ENCODE measurements at places on chromosomes 11 and 22.

- peak; percentile 18 for DNase-seq
These were observed 55.9 kb upstream of the CCDC188 start for GRCh38 chr22:20206709-20207215.

DNA sequence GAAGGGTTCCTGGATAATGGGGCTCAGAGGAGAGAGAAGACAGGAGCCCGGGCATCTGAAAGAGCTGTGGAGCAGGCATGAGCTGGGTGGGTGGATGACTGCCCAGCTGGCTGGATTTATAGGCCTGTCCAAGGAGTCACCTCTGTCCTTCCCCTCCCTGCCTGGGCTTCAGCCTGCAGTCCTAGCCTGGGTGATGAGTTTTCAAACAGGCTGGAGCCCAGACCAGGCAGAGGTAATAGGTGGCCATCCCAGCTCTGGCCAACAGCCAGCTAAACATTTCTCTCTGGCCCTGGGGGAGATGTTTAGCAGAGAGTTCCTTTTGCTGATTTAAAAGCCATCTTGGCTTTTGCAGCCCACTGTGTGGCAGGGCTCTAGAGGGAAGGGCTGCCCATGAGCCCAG lies 5.4 kb downstream of the C11orf96 start:
- DNase-seq, result no peak

DNA sequence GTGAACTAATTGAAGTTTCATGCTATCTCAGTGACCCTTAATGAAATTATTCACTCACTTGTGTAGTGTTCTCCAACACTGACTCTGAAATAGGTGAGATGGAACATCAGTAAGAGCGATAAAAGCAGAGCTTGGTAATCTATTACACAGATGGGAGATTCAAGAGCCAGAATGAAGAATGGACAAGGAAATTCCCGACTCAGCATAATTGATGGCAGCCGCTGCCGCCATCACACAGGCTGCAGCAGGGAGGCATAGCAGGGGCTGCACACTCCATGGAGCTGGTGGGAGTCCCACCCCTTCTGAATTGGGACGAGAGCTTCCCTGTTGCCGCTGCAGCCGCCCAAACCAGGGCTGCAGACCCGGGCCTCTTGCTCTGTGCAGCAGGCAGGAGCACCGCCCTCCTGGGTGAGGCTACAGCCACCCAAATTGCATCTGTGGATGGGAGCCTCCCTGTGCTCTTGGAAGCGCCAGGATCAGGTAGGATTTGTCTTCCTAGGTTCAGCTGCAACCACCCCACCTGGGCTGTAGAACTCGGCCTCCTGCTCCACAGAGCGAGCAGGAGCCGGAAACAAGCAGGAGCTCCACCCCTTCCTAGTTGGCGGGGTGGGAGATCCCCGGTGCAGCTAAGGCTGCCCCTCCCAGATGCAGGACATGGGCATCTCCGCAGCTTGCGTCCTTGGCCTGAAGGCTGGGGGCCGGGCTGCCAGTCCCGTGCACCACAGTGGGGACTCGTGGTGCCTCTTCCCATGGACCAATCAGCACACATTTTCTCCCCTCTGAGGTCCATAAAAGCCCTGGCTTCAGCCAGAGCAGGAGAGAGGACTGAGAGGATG lies 535.1 kb upstream of the LUZP2 start:
- DNase-seq, result no peak

GRCh38 chr11:10287766-10288715 lies 6.0 kb downstream of the SBF2 start:
- no peak for DNase-seq

DNA sequence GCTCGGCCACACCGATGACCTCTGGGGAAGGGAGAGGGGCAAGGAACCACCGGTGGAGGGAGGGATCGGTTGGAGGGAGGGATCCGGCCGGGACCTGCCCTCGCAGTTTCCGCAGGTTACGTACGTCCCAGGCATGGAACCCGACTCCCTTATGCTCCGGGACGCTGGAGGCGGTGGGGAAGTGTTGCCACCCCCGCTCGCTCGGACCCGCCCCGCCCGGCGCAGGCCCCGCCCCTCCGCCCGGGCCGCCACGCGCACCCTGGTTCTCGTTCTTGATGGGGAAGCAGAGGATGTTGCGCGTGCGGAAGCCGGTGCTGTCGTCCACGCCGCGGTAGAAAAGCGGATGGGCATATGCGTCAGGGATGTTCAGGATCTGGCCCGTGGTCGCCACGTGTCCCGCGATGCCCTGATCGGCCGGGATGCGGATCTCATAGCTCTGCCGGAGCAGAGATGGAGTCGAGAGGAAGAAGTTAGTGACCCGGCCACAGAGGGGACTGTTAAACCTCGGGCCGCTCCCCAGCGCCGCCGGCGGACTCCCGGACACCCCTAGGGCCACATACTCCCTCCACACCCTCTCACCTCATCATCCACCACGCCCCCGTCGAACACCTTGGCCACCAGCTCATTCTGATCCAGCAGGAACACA lies 89.8 kb downstream of the PDE2A start:
- DNase-seq, result peak; percentile 53

- no peak for DNase-seq
These were observed 290.6 kb downstream of the JRKL start for GRCh38 chr11:96680211-96681018.

GRCh38 chr11:119206511-119207414 lies 624 bp downstream of the CBL start:
- peak; percentile 75 for DNase-seq

All from stimulated activated naive CD8-positive, alpha-beta T cell treated with anti-CD3 and anti-CD28 coated beads, Interleukin-15, Interleukin-2, amounts not matched to agents 100 U/mL and 50 U/mL, for 24 hours (primary cell).